Memory B cell (primary cell): ENCODE measurements at places on chromosomes 11 and 22.

- peaks cover 11% of the 10 kb centered on the region for H3K4me1 ChIP-seq
These were observed 3.1 kb downstream of the DRD4 start for GRCh38 chr11:640021-640706.

DNA sequence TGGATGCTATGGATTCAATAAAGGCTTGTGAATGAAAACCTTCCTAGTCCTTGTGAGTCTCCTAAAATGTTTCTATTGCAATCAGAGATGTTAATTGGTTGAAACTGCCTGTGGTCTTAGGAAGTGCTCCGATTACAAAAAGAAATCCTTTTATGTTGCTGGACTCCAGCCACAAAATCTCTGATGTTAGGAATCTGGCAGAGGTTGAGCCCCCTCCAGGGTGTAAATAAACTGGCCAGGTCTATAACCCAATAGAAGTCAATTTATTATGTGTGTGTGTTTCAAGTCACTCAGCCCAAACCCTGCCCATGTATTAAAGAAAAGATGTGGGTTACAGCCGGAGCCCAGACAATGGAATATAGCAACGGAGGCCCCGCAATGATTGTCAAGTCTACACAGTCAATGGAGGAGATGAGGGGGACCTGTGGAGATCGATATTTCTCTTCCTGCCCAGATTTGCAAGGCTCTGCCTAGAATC, 218.1 kb upstream of the SORL1-AS1 start:
- H3K4me3 ChIP-seq = no peak overlapping the region
- no peak for DNase-seq

DNA sequence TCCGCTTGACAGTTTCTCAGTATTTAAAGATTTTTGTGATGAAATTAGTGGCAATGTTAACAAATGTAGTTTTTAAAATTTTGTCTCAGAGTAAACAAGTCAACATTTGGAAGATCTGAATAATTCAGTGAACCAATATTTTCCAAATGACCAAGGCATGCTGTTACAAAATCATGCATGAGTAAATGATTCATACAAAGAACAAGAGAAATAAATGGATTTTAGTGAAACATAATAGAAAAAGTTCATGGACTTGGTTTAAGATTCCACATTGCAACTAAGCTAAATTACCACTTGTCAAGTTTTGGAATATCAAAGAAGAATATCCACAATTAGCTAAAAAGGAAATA, 125.7 kb upstream of the SNX19 start:
- H3K27me3 ChIP-seq = peaks cover 4% of the 10 kb centered on the region
- H3K36me3 ChIP-seq = no peaks in the 10 kb centered on the region
- H3K4me1 ChIP-seq = no peaks in the 10 kb centered on the region
- DNase-seq = no peak
- no peak overlapping the region for H3K4me3 ChIP-seq

GRCh38 chr22:41380993-41381328, 781 bp upstream of the TEF start:
- H3K27ac ChIP-seq = peak overlapping the region; percentile 97
- DNase-seq = no peak
- H3K27me3 ChIP-seq = no peaks in the 10 kb centered on the region
- H3K4me3 ChIP-seq = peak overlapping the region; percentile 93
- peaks cover 9% of the 10 kb centered on the region for H3K4me1 ChIP-seq
